ENCODE measurements at places on chromosomes 2 and 18. TPM values are rescaled to one million over a fixed set of nuclear protein-coding genes. Genes with fewer than 3 reads are reported as not detected.

CFAP53 gene
- total RNA-seq = 0.57 TPM

C2orf78 gene
- total RNA-seq = not detected

IGFBP5 gene
- total RNA-seq = 334 TPM

COL3A1 gene
- 14,045 TPM for total RNA-seq

HOXD11 gene
- total RNA-seq = not detected

RTP5 gene
- not detected for total RNA-seq

CLEC4F gene
- total RNA-seq = not detected

CHN1 gene
- total RNA-seq = 3.3 TPM

KRTCAP3 gene
- total RNA-seq = not detected
